H7 (cell line): ENCODE measurements at places on chromosomes 13 and 19. TPM values are rescaled to one million over a fixed set of nuclear protein-coding genes. Genes with fewer than 3 reads are reported as not detected.

DNA sequence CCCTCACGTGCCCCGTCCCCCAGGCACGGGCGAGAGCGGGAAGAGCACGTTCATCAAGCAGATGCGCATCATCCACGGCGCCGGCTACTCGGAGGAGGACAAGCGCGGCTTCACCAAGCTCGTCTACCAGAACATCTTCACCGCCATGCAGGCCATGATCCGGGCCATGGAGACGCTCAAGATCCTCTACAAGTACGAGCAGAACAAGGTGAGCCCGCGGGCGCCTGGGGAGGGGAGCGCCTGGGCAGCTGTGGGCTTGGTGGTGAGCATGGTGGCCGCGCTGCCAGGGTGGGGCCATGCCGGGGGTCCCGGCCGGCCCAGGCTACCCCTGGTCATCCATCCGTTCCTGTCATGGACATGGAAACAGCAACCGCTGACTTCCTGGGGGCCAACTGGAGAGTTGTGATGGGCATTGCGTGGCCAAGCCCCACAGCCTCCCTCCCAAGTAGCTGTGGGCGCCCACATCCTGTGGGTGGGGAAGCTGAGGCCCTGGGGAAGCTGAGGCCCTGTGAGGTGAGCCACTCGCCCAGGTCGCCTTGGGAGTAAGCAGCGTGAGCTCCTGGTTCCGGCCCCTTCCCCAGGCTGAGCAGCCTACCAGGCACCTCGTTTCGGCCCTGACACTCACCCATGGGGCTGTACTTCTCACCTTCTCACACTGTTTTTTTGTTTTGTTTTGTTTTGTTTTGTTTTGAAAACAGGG lies 16.1 kb downstream of the GNA11 start:
- peak; percentile 23 for DNase-seq

- DNase-seq: no peak
Observed at GRCh38 chr19:33948651-33949335, 152.1 kb downstream of the KCTD15 start.

GRCh38 chr19:50258918-50259372 lies 55.5 kb downstream of the MYH14 start:
- peak; percentile 94 for DNase-seq

Gene LILRA5
- not detected in 2 replicates for total RNA-seq

DNA sequence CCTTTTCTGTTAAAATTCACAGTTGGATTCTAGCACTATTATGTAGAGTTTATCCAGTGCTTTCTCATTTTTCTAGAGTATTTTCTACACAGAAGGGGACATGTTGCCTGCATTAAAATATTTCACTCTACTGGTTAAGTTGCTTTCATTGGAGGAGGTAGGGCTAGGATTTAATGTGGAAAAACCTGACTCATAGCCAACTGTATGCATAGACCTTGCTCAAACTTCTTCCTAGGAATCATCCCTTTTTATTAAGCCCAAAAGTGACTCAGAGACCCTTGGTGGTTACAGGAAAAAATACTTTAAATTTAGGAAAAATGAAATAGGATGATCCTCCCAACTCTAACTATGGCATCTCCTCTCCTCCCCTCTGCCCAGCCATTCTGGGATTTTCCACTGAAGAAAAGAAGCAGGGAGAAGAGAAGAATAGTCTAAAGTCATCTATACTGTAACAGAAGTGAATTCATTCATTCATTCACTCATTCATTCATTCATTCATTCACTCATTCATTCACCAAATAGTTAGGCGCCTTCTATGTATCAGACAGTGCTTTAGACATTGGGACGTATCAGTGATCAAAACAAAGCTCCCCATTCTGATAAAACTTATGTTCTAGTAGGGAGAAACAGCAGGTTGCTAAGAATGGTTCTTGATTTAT lies 109.0 kb upstream of the HTR2A start:
- no peak for DNase-seq

DNA sequence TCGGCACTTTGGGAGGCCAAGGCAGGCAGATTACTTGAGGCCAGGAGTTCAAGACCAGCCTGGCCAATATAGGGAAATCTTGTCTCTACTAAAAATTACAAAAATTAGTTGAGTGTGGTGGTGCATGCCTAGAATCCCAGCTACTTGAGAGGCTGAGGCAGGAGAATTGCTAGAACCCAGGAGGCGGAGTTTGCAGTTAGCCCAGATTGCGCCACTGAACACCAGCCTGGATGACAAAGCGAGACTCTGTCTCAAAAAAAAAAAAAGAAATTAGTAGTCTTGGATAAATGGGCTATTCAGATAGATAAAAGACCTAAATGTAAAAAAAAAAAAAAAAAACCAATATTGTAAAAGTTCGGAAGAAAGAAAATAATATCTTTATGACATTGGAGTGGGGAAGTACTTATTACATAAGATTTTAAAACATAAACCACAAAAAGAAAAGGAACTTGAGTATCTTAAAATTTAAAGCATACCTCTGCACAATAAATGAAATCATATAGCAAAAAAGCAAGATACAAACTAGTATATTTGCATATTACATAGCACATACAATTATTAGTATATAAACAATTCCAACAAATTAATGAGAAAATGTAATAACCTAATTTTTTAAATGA lies 26.7 kb upstream of the RNASEH2B start:
- DNase-seq: no peak

Gene AP1M2
- total RNA-seq: 16.4 and 23.7 TPM in 2 replicates

Gene SIGLEC11
- total RNA-seq: not detected in 2 replicates

Gene ZNF208
- total RNA-seq: not detected in 2 replicates

Gene SHD
- total RNA-seq: 1.3 and 1.5 TPM in 2 replicates

DNA sequence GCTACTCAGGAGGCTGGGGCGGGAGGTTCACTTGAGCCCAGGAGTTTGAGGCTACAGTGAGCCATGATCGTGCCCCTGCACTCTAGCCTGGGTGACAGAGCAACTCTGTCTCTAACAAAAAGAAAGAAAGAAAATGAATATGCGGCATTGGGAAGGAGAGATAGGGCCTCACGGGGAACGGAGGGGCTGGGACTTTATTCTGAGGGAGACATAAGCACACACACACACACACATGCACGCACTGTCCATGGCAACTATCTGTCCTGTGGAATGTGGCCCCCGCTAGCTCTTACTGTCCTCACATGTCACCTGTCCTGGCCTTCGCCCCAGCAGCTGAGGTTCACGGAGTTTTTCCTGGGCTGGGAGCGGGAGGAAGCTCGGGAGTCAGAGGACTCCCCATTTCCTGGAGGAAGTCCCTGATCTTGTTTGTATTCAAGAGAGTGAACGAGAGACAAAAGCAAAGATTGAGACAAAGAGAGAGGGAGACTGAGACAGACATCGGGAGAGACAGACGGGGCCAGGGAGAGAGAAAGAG lies 654 bp downstream of the STAP2 start:
- DNase-seq: no peak

- DNase-seq: no peak
Observed at GRCh38 chr19:57273014-57273413, 7.3 kb upstream of the ZNF460 start.

GRCh38 chr13:101520672-101521071 lies 68.2 kb downstream of the ITGBL1 start:
- DNase-seq: no peak
